ENCODE measurements at places on chromosomes 12 and 14.

DNA sequence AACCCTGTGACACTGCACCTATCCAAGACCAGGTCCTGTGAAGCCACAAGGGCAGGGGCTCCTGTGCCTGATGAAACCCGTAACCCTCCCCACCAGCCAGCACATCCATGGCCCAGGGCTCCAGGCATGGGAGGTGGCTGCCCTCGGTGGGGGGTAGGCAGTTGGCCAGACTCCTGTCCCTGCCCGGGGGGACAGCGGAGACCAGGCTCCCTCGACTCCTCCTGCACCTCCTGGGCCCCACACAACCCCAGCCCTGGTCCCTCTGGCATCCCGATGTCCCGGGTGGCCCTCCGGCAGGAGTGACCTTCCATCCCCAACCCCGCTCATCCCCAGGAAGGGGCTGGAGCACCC lies 11.4 kb downstream of the AKT1 start:
- DNase-seq, result no peak

- DNase-seq, result no peak
These were observed 24.0 kb upstream of the PKP2 start for GRCh38 chr12:32920506-32921085.

- DNase-seq, result no peak
These were observed 3.9 kb downstream of the LHX5 start for GRCh38 chr12:113467502-113468364.

DNA sequence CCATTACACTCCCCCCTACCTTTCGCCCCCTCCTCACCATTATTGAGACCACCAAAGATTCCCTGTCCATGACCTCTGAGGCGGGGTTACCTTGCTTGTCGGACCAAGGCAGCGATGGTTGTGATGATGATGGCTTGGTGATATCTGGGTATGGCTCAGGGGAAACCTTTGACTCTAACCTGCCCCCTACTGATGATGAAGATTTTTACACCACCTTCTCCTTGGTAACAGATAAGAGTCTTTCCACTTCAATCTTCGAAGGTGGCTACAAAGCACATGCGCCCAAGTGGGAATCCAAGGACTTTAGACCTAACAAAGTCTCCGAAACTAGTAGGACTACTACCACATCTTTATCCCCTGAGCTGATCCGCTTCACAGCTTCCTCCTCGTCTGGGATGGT lies 350.2 kb downstream of the DIO2 start:
- no peak for DNase-seq

DNA sequence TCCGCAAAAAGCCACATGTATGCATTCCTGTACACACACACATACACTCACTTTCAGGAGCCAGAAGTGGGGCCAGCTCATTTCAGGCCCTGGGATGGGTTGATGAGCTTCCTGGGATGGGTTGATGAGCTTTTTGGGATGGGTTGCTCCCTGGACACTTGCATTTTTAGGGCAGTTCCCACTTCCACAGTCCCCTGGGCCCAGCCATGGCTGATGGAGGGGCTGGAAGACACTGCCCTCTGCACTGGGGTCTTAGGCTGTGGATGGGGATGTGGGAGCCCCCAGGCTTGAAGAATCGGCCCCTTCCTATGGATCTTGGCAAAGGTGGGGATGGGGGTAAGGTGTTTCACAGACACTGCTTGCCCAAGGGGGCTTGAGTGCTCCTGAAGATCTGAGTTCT lies 12.7 kb downstream of the ACVRL1 start:
- no peak for DNase-seq

DNA sequence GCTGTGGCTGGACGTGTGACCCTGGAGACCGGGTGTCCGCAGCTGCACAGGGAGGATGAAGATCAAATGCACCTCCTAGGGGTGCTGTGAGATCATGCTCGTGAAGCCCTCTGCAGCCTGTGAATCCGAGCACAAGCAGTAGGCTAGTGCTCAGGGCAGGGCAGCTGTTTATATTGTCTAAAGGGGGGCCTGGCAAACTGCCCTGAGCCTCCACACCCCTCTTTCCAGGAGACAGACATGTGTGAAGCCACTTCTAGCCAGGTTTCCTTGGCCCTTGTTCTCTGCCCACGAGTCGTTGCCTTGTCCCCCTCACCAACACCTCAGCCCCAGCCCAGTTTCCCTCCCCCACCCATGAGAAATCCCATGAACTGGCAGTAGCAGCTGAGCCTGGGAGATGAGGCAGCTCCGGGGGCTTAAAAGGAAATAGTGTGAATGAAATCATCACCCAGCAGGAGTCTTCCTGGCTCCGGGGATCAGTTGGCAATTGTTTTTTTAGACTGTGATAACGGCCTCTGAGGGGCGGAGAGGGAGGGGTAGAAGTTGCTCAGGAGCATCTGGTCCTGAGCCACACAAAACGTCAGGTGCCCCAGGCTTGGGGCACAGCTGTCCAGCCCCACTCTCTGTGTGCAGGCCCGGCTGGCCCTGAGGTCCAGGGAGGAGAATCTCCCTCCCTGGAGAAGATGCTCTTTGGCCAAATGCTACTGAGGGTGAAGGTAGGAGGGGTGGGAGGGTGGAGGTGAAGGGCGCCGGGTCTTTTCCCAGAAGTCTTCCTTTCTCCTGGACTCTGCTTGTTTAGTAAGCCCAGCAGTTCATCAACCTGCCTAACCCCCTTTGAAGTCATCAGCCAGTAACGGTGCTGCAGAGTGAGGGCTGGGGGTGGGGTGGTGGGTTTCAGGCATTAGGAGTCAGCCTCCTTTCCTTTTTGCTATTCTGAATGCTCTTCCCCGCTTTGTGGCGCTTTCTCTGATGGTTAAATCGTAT lies 4.0 kb downstream of the FGF6 start:
- DNase-seq, result no peak

DNA sequence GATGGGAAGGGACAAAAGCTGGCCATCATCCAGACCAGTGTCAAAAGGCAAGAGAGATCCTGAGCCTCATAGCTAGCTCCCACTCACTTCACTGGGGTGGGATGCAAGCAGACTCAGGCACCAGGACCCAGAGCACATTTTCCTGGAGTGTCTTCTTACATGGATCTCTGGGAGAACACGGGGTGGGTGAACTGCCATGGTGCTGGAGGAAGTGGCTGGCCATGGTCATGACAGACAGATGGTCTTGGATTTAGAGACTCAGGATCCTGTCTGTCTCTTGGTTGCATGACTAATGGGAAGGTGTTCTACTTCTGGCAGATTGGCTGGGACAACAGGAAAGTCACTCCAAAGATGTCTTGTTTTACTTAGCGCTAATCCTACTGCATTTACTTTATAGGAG lies 311.5 kb downstream of the ATP23 start:
- DNase-seq, result no peak

DNA sequence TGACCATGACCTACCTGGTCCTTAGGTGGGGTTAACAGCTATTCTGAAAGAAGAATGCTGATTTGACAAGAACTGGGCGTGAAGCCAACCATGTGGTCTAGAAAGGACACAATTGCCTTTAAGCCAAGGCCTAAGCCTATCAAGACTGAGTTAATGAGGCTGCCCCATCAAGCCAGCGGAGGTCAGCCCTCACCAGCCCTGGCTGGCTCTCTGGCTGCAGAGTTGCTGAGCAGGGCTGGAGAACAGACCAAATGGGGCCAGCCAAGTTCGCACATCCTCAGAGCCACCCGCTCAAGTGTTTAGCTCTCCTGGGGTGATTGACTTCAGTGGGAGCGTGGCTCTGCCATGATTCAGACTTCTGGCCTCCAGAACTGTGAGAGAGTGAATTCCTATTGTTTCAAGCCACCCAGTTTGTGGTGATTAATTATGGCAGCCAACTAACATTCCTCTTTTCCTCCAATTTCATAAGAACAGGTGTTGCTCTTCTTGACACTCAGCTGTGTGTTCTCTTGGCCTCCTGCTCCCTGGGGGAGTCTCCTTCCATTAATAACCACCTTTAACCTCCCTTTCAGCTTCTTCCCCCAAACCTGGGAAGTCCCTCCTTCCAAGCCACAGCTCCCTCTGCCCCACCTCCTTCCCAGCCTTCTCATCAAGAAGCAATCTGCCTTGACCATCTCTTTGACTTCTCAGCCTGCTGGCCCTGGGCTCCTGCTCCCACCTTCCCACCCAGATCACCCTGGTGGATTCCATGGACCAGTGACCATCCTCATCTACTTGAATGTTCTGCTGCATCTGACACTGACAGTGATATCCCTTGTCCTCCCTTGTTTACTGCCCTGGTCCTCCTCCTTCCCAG lies 5.3 kb upstream of the SERPINA5 start:
- DNase-seq, result peak; percentile 9

DNA sequence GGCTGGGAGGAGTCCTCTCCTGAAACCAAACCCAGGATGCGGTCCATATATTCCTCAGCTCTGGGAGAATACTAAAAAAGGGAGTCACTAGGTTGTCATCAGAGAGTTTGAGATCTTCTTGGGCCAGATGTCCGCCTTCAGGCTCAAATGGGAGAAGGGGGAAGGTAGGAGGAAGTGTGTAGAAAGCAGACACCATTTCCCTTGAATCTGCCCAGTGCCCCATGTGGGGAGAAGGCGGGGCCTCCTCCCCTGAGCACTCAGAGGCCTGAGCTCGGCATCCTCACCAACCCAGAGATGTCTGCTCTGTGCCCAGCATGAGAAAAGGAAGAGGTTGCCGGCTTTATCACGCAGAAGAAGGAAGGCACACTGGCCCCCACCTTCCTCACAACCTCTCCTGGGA lies 37.3 kb downstream of the LTBP2 start:
- no peak for DNase-seq

DNA sequence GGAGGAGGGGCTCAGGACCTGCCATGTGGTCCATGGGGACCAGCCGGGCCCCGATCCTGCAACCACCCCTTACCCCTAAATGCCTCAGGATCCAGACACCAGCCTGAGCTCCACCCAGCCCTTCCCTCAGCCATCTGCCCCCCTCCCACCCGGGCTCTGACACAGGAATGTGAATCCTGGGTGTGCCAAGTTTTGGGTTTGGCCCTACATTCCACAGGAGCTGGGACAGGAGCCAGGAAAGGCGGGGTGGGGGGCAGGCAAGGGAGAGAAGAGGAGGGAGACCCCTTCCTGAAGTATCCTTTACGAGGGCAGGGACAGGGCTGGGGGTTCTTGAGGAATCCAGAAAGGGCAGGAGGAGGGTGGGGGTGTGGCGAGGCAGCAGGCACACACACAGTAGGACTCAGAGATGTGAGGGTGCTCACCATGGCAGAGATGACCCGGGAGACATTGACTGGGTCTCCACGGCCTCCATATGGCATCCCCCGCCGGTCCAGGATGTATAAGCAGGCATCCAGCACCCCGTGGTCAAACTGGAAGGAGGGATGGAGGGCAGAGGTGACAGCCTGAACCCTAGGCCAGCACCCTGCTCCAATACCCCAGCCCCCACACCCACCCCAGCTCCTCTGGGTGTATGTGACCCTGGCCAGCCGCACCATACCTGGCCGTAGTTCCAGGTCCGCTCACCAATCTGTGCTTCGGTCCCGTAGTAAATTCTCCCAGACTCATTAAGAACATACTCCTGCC lies 3.5 kb downstream of the TGM1 start:
- DNase-seq, result no peak

GRCh38 chr12:111596985-111597830 lies 1.9 kb downstream of the ATXN2 start:
- DNase-seq, result no peak

DNA sequence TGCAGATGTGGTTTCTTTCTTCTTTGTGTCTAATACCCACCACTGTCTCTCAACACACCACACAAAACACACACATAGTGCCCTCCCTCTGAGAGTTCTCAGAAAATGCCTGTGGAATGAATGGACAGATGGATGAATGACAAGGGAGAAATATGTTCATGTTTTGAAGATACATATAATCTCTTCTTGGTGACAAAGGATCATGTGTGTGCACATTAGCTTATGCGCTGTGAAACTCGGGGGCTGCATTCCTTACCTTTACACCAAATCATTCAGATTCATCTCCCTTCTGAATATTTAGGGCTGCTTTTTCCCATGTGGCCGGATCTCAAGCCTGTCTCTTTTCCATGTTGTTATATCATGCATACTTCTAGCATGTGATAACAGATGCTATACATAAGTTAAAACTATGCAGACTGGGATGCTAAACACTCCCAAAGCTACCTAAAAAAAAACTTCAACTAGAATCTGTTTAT lies 111.4 kb downstream of the EPS8 start:
- DNase-seq, result no peak

- no peak for DNase-seq
These were observed 271.3 kb upstream of the TMPO start for GRCh38 chr12:98244136-98244535.

DNA sequence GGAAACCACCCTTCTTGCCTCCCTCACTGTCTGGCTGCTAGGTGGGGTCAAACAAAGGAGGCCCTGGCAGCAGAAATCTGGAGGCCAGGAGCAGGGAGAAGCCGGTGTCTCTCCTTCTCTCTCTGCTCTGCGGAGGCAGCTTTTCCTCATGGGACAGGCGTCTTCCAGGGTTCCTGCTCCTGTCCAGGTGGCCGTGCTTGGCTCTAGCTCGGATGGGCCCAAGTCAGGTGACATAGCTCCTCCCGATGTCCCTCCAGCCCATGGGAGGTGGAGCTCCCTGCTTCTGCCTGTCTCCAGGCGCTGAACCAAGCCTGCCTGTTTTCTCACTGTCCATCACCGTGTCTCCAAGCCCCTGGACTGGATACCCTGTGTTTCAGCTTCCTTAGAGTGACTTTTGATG lies 30.5 kb upstream of the FZD10 start:
- no peak for DNase-seq

DNA sequence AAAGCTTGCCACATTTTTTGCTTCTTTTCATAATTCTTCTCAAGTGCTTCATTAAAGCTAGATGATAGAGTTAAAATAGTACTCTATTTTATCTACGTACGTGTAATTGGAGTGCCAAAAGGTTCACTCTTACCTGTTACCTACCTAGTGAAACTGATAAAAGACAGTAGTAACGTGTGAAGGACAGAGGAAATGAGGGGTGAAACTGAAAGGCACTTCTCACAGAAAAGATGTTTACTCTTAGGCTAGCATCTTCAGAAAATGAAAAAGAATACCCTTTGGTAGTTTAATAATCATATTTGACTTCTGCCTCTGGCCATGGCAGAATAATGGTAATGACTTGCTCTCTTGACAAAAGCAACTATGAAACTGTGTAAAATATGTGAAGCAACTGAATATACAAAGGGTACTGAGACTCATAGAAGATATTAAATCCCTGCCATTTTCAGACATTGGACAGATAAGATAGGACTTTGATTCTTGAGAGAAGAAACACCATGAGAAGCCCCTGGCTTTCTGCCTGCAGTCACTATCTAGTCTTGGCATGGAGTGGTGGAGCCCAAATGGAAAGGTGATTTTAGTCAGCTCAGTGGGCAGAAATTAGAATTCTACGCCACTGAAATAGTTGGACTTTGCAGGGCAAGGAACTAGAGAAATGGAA lies 6.3 kb upstream of the EVL start:
- no peak for DNase-seq

- DNase-seq, result no peak
These were observed 210.7 kb upstream of the ATP2B1 start for GRCh38 chr12:89919241-89919906.

GRCh38 chr14:22699801-22700564 lies 55.8 kb upstream of the OR6J1 start:
- no peak for DNase-seq

GRCh38 chr14:85250414-85251189 lies 279.3 kb upstream of the FLRT2 start:
- no peak for DNase-seq
